ENCODE measurements at places on chromosomes 12 and 14.

GRCh38 chr12:9925705-9926393 is 6.3 kb downstream of the CLEC2A start:
- no peak for DNase-seq

GRCh38 chr14:99754141-99755067 is 38.8 kb upstream of the EML1 start:
- DNase-seq: no peak

DNA sequence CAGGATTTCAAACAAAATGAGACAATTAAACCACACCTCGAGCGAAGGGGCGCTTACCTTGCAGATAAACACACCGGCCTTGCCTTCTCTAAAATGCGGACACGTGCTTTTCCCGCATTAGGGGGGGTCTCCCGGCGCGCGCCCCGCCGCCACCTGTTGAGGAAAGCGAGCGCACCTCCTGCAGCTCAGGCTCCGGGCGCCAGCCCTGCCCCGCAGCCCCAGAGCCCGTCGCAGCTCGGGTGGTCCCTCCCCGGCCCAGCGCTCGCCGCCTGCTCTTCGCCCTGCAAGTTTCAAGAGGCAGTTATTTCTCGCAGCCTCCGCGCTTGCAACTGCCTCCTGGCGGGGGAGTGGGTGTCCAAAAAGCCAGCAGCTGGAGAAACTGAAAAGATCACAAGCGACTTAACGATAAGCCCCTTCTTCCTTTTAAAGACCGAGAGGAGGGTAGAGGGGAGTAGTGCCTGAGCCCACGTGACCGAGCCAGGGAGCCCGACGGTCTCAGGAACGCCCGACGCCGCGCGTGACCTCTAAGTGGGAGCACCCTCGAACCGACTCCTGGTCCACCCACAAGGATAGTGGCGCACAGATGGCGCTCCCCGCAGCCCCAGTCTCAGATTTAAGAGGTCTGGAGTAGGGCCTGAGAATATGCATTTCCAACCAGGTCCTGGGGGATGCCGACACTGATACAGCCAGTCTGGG is at the start of gene ESR2:
Gene ESR2, minus strand, starts transcription at position 396 of the 696 bp plus-strand sequence. CDS start 11,386 bp downstream, outside the sequence.
- no peak for DNase-seq

DNA sequence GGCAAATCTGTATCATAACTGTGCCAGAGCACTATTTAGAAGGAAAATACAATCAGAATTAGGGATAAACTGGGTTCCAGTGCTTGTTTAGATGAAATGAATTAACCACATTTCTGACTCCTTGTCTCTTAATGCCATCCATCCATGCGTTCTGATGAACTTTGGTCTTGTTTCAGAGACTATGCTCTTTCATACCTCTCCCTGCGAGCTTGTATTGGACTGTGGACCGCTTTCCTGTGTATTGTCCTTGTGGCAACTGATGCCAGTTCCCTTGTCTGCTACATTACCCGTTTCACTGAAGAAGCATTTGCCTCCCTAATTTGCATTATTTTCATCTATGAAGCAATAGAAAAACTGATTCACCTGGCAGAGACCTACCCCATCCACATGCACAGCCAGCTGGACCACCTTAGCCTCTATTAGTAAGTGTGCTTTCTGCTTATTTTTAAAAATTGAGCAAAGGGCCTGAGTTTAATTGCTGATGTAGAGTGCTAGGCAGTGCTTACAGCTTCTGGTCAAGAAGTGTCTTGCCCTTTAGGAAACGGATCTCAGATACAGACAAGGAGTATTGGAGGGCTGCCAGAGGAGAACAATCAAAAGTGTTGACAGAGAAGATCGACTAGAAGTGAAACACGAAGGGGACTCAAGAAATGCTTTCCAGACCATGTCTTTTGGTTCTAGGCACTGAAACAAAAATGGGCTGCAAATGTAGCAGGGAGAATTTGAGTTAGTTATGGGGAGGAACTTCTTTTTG is 46.7 kb downstream of the SLC4A8 start:
- no peak for DNase-seq

- no peak for DNase-seq
These were observed 87.7 kb downstream of the KCNH5 start for GRCh38 chr14:62957562-62957961.

GRCh38 chr14:31819281-31819680 is 257.8 kb upstream of the ARHGAP5 start:
- no peak for DNase-seq

DNA sequence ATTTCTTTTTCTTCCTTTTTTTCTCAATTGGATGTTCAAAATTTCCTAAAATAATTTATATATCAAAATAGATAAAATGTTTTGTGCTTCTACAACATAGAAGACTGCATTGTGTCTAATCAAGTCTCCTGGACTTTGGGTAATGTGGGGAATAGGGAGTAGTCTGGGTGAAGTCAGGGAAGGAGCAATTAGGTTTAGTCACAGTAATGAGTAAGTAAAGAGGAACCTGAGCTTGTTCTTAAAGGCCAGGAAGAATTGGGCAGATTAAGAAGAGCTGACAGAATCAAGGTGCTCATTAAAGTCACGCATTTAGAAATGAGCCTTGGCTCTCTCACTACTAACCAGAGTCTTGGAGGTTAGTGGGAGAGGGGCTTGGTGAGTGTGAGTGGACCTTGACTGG is 233.3 kb upstream of the SSTR1 start:
- no peak for DNase-seq
